ENCODE measurements at places on chromosomes 11 and 22. TPM values are rescaled to one million over a fixed set of nuclear protein-coding genes. Genes with fewer than 3 reads are reported as not detected.

Gene DEUP1
- not detected for total RNA-seq

Gene CELSR1
- 12.5 TPM for total RNA-seq

Gene IL10RA
- not detected for total RNA-seq

Gene SMC1B
- total RNA-seq, result 0.16 TPM

Gene TSPAN32
- not detected for total RNA-seq

Measured in SK-MEL-5 (cell line).